ENCODE measurements at places on chromosomes 5 and 9.
A peak's percentile ranks its signal among the peaks of the same experiment; 100 is the strongest.

- no peak for DNase-seq
Measured at GRCh38 chr9:125812403-125812802, 65.2 kb downstream of the PBX3 start.

GRCh38 chr9:98080326-98080725 lies 23.8 kb downstream of the NANS start:
- DNase-seq: no peak

DNA sequence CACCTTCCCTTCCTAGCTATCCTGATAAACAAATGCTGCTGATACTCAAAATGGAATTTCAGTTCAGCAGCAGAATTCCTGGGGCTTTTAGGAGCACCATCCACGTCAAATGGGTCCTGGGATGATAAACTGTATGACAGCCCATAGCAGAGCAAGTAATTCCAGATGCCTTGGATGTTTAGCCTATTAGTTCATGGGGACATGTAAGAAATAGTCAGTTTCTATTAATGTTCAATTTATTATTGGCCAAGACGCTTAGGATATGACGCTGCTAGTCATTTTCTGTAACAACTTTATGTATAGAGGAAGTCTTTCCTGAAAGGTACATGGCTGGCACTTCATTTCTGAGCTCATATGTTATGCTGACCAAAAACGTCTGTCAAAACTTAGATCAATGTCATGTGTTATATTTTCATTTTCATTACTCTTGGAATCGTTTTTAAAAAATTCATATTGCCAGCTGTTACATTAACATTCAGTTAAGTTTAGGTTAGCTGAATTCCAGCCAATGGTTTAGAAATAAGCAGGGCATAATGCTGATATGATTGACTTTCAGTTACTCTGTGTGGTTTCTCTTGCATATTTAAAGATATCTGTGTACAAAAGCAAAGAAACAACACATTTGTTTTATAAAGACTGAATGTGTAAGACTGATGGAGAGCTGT lies 243.8 kb downstream of the CSNK1G3 start:
- DNase-seq: no peak

DNA sequence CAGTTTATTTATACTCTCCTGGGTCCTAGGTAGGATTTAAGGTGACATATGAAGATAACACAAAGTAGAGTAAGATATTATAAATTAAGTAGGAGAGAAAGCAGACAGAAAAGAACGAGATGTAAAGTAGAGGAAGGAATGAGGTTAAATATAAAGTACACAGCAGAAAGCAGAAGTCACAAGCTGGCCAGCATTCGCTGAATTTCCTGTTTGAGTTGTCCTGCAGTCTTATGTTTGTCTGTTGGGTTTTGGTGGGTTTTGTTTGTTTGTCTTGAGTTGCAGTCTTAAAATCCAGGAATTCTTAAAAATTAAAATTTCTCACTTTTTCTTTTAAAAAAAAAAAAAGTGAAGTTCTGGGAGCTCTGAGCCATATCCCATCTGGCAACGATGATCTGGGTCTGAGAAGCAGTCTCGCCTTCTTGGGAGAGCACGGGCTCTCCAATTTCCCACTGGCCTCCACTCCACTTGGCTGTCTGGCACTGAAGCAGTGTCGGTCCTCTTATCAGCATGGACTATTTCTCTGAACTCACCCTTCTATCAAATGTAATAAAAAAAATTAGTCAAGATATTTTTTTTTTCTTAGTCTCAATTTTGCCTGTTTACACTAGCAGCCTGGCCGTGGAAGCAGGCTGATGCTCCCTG lies 2.0 kb downstream of the S100Z start:
- no peak for DNase-seq

DNA sequence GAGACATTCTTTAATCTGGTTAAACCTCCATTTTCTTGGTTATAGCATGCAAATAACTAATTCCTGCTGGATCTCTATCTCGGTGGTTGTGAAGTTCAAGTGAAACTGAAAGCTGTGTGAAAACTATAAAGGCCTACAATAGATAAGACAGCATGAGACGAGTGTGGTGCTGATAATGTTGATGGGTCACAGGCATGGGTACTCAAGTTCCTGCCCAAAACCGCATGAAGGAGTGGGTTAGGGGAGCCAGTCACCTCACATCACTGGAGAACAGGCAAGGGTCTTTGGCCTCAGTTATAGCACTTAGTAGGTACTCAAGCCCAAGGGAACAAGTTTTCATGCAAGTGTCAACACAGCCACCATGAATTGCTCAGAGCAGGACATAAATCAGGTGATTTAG lies 16.7 kb downstream of the HMHB1 start:
- no peak for DNase-seq

DNA sequence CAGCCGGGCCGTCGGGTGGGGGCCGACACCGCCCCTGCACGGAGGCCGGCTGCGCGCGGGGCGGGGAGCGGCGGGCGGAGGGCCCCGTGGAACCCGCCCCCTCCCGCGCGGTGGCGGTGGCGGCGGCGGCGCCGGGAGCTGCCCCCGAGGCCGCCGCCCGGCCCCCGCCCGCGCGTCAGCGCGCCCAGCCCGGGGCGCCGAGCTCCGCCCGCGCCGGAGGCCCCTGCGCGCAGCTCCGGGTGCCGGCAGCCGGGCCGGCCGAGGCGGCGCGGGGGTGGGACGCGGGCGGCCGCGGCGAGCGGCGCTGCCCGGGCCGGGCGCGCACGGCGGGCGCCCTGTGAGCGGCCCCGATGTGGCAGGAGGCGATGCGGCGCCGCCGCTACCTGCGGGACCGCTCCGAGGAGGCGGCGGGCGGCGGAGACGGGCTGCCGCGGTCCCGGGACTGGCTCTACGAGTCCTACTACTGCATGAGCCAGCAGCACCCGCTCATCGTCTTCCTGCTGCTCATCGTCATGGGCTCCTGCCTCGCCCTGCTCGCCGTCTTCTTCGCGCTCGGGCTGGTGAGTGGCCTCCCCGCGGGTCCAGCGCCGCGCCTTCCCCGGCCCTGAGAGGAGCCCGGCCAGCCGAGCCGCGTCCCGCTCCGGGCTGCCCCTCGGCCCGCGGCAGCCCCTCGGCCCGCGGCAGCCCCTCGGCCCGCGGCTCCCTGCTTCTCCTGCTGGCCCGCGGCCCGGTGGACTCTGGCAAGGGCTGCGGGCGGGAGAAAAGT lies at the start of gene ADCY2:
Gene ADCY2 (plus strand): TSS at position 192 of the 766 bp plus-strand sequence. CDS start 159 bp downstream, at position 351.
- peak; percentile 76 for DNase-seq

Data from left lung (tissue), 14 donors.